ENCODE measurements at places on chromosomes 12 and 14.

- no peak for DNase-seq
Measured at GRCh38 chr14:24430682-24431568, 1.2 kb downstream of the KHNYN start.

GRCh38 chr12:52355176-52355575, 12.1 kb downstream of the KRT85 start:
- peak; percentile 41 for DNase-seq

DNA sequence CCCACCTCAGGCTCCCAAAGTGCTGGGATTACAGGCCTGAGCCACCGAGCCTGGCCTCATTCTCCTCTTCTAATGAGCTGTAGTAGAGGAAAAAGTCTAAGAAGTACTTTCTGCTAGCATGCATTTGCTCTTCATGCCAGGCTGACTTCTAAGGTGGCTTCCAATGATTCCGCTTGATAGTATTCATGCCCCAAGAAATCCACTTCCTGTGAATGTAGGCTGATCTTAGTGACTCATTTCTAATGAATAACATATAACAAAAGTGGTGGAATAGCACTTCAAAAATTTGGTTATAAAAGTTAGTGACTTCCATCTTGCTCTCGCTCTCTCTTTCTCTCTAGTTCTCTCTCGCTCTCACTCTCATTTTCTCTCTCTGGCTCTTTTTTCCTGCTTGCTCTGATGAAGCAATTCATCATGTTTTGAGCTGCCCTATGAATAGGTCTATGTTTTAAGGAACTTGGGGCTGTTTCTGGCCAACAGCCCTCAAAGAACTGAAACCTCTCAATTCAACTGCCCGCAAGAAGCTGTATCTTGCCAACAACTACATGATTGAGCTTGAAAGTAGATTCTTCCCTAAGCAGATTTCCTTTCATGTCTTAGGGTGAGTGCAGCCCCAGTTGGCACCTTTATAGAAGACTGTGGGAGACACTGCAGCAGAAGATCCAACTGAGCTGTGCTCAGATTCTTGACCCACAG, 282.9 kb downstream of the RMST start:
- DNase-seq: no peak

GRCh38 chr12:108728820-108729611, 2.3 kb downstream of the CORO1C start:
- no peak for DNase-seq

- DNase-seq: no peak
Measured at GRCh38 chr12:127723251-127723650, 543.7 kb upstream of the TMEM132C start.

- DNase-seq: no peak
Measured at GRCh38 chr14:85565862-85566296, 35.9 kb downstream of the FLRT2 start.

- DNase-seq: no peak
Measured at GRCh38 chr14:105026033-105026785, 5.3 kb upstream of the CDCA4 start.

DNA sequence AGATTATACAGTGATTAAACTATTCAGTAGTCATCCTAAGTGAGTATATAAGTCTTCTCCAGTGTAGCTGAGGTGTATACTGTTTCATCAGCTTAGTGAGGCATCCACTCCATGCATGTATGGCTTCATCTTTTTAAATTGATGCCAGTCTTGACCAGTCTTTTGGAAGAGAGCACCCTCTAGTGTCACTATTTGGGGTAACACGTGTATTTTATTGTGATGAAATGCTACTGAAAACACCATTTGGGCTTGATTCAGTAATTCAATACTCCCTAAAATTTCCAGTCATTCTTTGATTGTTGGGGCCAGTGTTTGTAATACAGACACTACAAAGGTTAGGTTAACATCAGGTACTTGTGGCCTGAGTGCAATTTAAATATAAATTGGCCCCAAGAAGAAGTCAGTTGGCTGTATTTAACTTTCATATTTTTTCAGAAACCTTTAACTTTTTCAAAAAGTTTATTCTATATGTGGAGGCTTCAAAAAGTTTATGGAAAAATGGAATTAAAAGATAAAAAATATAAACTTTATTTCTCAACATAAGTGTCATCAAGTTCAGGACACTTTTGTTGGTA, 35.3 kb downstream of the MIPOL1 start:
- DNase-seq: no peak

GRCh38 chr14:61262082-61262481, 19.1 kb downstream of the TMEM30B start:
- DNase-seq: no peak

GRCh38 chr12:22313286-22313962, 21.1 kb downstream of the ST8SIA1 start:
- DNase-seq: no peak

GRCh38 chr14:45867046-45867894, 614.3 kb upstream of the MIS18BP1 start:
- no peak for DNase-seq

- DNase-seq: no peak
Measured at GRCh38 chr14:98598576-98598975, 673.4 kb downstream of the BCL11B start.

DNA sequence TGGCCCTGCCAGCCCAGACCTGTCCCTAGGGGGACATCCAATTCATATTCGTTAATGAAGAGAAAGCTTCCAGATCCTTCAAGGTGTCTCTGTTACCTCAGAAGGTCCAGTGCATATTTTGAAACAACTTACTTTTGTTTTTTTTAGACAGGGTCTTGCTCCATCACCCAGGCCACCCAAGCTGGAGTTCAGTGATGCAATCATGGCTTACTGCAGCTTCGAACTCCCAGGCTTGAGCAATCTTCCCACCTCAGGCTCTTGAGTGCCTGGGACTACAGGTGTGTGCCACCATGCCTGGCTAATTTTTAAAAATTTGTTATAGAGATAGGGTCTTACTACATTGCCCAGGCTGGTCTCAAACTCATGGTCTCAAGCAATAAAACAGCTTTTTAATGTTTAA, 48.4 kb downstream of the B4GALNT3 start:
- no peak for DNase-seq

DNA sequence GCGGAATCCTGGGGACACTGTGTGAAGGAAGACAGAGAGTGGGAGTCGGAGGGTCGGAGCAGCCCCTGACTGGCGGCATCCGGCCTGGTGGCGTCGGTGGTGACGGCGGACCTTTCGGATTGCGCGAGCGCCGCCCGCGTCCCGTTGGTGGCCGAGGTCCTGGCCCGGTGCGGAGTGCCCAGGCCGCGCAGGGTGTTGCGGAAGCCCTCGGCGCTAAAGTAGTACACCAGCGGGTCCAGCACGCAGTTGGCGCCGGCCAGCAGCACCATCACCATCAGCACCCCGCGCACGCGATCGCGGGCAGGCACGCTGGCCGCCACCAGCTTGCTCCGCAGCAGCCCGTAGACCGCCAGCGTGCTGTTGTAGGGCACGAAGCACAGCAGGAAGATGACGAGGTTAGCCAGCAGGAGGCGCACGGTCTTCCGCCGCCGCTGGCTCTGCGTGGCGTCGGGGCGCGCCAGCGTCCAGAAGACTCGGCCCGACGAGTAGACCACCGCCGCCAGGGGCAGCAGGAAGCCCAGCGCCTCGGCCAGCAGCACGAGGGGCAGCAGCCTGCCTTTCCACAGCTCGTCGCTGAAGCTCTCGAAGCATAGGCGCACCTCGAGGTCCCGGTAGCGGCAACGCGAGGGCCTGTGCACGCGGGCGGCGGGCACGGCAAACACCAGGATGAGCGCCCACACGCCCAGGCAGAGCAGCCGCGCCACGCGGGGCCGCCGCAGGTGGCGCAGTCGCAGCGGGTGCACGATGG, 13.1 kb upstream of the CHD4 start:
- peak; percentile 95 for DNase-seq

DNA sequence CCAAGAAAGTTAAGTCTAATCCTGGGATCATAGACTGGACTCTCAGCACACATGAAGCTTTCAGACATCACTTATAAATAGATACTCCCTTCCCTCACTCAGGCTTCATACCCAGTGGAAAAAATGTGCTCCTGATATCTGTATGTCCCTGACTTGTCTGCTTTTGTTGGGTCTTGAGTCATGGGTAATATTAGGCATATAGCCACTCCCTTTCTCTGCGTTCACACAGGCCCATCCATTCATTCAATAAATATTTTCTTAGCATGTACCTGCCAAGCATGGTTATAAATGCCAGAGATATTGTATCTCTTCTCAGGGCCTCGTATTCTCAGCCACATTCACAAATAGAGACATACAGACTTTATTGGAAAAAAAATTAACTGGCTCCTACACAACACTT, 43.5 kb downstream of the COX16 start:
- no peak for DNase-seq

GRCh38 chr14:92492258-92492657, 21.3 kb upstream of the RIN3 start:
- DNase-seq: peak; percentile 29

- DNase-seq: no peak
Measured at GRCh38 chr14:51614707-51615106, 37.0 kb upstream of the FRMD6 start.

- DNase-seq: no peak
Measured at GRCh38 chr14:92563359-92563758, 49.8 kb downstream of the RIN3 start.

DNA sequence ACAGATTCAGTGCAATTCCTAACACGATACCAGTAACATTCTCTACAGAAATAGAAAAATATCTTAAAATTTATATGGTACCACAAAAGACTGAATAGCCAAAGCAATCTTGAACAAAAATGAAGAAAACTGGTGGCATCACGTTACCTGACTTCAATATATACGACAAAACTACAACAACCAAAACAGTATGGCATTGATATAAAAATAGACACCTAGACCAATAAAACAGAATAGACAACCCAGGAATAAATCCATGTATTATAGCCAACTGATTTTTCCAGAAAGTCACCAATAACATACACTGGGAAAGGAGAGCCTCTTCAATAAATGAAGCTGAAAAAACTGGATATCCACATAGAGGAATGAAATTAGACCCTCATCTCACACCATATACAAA, 5.7 kb downstream of the KLRK1 start:
- no peak for DNase-seq

DNA sequence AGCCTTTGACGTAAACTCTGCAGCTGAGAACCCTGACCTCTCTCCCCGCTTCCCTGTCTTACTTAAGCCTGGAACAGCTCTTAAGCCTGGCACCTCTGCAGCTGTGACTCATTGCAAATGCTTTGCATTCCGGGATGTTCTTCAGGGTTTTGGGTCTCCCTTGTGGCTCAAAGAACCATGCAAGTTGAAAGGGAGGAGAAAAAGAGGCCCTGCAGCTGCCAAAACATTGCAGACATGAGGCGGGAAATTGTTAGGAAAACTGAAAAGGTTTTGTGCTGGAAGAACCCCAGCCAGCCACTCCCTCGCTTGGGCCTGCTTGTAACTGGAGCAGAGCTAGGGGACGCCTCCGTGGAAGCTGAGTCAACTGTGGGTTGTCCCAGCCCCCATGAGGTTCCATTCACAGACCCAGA, 60.2 kb upstream of the FERMT2 start:
- DNase-seq: peak; percentile 95

DNA sequence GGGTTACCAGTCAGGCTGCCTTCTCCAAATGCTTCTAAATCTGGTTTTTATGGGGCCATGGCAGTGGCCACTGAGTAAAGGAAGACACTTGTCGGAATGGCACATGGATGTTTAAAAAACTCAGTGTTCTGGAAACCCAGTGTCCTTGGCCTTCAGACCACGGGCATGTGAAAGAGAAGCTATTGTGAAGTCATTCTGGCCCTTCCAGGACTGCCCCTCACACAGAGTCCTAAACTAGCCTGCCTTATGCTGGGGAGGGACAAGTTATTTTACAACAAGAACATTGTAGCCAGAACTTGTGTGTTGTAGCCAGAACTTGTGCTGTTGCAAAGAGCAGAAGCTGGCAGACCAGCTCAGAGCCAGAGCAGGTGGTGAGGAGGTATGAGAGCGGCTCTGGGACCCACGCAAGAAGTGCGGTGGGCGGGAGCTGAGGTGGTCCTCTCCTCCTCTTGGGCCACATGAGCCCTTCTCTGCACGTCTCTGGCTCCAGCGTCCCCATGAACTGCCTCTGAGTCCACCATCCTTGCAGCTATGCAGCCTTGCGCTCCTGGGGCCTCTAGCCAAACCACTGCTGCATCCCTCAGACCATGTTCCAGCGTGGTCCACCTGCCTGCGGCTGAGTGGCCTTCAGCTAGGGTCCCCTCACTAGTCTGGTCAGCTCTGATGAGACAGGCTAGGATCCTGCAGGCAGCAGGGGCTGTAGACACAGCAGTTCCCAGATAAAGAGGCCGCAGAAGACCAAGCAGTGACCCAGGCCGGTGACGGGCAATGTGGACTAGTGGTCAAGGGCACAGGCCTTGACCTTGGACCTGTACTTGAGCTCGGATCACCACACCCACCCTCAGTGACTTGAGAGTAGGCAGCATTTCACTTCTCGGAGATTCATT, 32.5 kb downstream of the MMAB start:
- no peak for DNase-seq

Data from islet precursor cell (in vitro differentiated cells).